ENCODE measurements at places on chromosomes 2 and 18.

DNA sequence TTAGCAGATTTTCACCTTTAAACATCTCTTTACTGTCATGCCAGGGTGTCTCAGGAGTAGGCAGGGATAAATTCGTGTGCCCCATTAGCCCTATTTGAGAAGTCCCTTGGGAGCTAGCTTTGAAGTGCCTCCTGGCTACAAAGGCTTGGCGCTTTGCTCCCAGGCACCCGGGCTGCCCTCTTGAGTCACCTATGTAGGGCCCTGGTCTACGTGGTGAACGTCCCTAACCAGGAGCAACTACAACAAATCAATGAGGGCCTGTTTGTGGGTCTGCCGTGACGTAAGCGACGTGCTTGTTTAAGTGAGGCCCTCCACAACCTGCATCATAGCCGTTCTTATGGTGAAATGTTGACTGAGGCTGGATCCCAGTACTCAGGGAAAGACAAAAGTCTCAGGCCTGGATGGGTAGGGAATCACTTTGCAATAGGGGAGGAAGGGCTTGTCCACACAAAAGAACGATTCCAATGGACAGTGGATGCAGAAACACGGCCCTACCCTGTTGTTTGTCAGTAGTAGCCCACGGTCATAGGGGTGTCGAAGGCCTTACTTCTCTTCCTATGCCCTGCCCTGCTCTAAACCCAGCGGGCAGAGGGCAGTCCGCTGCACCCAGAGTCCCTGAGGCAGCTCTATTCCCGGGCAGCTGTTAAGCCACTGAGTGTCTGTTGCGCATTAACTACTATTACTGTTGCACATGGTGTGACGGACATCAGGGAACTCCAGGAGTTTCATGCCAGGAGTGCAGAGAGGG lies 93.9 kb downstream of the INHBB start:
- DNase-seq, result no peak

- DNase-seq, result no peak
Observed at GRCh38 chr2:7620255-7620654, 703.0 kb downstream of the RNF144A start.

DNA sequence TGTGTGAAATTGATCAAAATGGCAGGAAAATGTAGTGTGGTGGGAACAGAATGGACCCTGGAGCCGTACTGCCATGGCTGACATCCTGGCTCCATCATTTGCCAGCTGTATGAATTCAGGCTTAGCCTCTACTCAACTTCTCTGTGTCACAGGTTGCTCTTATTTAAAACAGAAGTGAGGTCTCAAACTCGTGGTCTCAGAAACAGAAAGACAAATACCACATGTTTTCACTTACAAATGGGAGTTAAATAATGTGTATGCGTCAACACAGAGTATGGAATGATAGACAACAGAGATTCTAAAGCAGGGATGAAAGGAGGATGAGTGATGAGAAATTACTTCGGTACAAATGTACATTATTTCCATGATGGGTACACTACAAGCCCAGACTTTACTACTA lies 227.4 kb downstream of the DCC start:
- DNase-seq, result no peak

- DNase-seq, result no peak
Observed at GRCh38 chr2:137206069-137206468, 440.7 kb downstream of the THSD7B start.

DNA sequence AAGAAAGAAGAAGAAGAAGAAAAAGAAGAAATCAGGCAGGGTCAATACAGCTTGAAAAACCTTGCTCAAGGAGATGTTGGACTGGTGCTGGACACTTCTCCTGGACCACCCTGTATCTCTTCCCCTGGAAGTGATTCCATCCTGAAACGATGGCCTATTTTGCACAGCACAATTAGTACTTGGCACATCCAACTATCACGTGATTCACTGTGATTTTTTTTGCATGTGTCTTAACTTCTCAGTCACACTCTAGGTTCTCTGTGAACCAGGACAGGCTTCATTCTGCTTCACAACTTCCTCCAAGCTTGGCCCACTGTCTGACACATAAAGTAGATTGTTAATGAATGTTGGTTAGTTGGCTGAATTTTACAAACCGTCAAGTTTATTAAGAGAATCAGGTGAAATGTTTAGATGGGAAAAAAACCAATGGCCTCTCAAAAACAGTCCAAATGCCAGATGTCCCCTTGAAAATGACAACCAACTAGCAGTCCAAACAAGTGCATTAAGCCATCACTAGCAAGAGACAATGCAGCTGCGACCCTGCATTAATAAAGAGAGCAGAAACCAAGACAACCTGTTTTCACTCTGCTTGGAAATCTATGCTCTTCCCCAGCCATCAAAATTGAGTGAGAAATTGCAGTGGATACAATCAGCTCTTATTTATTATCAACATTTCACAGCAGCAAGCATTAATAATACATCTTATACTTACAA lies 300.0 kb upstream of the CHAC2 start:
- DNase-seq, result no peak

GRCh38 chr2:158337018-158337417 lies 119.5 kb downstream of the CCDC148 start:
- DNase-seq, result no peak

DNA sequence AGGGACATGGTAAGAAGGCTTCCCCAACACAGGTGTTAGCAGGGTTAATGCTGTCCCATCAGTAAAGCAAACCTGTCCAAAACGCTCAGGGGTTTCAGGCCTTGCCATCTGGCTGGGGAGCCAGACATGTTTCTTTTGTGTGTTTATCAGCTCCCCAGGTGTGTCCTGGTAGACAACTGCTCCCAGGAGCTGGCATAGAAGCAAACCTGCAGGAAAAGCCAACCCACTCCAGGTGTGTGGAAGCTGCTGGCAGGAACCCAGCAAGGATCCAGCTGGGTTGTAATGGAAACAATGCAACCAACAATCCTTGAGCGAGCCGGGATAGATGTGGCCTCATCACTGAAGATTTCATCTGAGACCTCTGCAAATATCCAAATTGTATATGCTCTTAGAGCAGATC lies 123.1 kb downstream of the RAB3GAP1 start:
- no peak for DNase-seq

GRCh38 chr2:232636788-232637420 lies 3.5 kb downstream of the EFHD1 start:
- DNase-seq, result no peak

DNA sequence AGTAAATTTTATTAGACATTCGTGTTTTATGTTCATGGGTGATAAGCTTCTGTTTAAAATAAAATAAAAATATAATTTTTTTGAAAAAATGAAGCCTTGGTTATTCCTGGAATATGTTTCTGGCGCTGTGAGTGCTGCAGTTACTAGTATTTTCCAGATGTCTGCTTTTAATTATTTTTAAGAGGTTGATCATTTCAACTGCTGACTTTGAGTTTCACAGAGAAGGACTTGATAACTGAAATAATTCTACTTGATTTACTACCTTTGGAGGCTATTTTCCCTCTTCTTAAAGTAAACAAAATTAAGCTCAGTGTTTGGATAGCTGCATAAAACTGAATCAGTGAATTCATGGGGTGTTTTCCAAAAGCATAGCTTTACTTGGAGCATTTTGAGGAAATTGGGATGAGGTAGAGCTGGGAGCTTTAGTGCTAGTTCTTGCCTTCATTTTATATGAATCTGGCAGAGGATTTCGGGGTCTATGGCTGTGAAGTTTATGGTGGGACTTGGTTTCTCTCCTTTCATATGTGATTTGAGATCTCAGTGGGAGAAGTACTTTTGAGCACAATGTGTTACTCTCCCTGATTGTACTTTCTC lies 666.5 kb downstream of the DCDC2C start:
- no peak for DNase-seq

GRCh38 chr2:64204703-64205102 lies 60.5 kb upstream of the PELI1 start:
- DNase-seq, result no peak
